ENCODE measurements at places on chromosomes 13 and 19. TPM values are rescaled to one million over a fixed set of nuclear protein-coding genes. Genes with fewer than 3 reads are reported as not detected.

DNA sequence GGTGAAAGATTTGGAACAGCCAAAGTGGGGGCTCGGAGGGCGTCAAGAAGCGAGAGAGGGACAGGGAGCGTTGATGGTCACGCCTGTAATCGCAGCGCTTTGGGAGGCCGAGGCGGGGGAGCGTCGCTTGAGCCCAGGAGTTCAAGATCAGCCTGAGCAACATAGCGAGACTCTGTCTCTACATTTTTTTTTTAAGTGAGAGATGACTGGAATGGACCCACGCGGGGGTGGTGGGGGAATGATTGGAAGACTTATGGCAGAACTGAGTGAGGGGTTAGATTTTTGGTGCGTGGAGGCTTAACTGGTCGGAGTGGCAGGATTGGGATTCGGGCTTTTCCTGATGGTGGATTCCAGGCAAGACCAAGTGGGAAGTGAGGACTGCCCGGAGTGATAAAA lies 725 bp downstream of the PSMD8 start:
- no peak for DNase-seq

The APOC4 gene
- not detected for total RNA-seq

GRCh38 chr13:99191900-99192399 lies 8.7 kb upstream of the UBAC2 start:
- no peak for DNase-seq

DNA sequence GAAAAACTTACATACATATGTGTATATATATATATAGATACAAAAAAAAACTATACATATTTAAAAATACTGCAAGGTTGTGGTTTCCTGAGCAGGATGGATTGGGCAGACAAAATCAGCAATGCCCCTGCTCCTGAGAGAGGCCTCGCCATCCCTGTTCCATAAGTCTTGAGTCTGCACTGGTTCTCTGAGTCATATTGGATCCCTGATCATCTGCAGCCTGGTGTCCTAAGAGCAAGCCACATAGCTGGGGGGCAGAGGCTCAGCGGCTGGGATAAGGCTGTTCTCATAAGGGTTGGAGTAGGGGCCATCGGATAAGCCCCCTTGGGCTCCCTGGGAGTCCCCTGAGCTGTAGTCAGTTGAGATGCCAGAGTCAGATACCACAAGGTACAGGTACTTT lies 3.3 kb downstream of the SWSAP1 start:
- DNase-seq, result no peak

The HSD17B14 gene
- total RNA-seq, result 2.5 TPM

GRCh38 chr13:113166681-113167080 lies 8.2 kb downstream of the PROZ start:
- DNase-seq, result no peak

DNA sequence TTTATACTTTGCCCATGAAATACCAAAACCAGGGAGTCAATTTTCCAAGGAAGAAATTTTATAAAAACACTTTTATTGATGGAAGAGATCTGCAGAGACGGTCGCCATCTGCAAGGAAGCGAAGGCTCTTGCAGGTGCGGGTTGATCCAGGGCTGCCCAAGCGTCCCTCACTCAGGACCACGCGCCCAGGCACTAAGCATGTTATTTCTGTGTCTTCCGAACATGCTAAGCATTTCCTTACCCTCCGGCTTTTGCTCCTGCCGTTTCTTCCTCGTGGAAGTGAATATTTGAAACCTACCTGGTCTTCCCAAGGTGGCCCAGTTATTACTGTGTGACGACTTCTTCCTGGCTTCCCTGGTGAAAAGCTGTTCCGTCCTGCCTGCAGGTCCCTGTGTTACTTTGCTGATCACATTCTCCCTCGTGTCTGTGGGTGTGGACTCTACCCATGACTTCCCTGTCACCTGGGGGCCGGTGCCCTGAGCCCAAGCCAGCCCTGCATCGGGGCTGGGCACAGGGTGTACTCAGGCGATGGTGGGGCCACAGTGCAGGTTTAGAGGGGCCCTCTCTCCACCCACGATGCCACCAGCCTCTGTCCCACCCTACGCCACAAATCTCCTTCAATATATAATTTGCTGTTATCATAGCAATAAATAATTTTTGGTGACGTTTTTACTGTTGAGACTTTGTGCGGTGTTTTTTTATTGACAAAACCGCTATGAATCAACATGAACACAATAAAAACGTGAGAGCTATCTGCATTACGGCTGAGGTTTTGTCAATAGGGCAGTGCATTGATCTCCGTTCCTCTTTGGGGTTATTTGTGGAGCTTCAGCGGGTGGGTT lies 119.4 kb downstream of the URI1 start:
- DNase-seq, result no peak

The CATSPERD gene
- total RNA-seq, result not detected

All from occipital lobe (tissue), 3 donors.